ENCODE measurements at places on chromosomes 7 and 10.

- DNase-seq = no peak
These were observed 1.4 kb downstream of the ZNF107 start for GRCh38 chr7:64667311-64667710.

GRCh38 chr7:1938788-1939433 lies 268.8 kb downstream of the ELFN1 start:
- no peak for DNase-seq

GRCh38 chr7:75658369-75658768 lies 80.4 kb downstream of the HIP1 start:
- DNase-seq = no peak

GRCh38 chr7:23017309-23017708 lies 3.4 kb upstream of the HYCC1 start:
- no peak for DNase-seq

GRCh38 chr10:23777153-23777552 lies 338.3 kb downstream of the OTUD1 start:
- DNase-seq = no peak

DNA sequence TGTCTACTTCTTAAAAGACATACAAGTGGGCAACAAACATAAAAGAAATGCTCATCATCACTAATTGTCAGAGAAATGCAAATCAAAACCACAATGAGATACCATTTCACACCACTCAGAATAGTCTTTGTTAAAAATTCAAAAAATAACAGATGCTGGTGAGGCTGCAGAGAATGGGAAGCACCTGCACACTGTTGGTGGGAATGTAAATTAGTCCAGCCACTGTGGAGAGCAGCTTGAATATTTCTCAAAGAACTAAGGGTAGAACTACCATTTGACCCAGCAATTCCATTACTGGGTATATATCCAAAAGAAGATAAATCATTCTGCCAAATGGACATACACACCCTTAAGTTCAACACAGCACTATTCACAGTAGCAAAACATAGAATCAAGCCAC lies 61.8 kb upstream of the STEAP1 start:
- no peak for DNase-seq
